ENCODE measurements at places on chromosomes 1 and 21.

GRCh38 chr21:44987886-44988606 lies 48.2 kb downstream of the SLX9 start:
- DNase-seq = no peak

- DNase-seq = no peak
These were observed 11.4 kb upstream of the KLHL12 start for GRCh38 chr1:202938287-202938925.

DNA sequence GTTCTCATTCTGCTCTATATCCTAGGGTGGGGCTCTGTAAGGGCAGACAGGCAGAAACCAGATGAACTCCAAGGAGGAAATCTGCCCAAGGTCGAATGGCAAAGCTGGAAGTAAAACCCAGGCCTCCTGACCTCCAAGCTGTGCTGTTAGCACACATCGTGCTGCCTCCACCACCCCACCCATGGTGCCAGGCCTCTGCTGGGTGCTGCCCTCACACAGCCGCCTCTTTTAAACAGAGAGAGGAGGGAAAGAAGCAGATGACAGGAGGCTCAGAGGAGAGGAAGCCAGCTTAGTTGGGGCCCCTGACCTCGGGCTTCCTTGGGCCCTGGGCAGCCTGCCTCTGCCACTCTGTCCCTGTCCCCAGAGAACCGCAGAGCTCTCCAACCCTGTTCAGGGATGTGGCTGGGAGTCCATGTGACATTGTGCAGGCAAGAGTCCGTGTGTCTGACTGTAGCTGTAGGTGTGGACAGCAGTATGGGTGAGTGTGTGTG lies 1.1 kb downstream of the SYNC start:
- DNase-seq = no peak

GRCh38 chr1:229227298-229227919 lies 43.5 kb upstream of the RAB4A start:
- DNase-seq = peak; percentile 80

DNA sequence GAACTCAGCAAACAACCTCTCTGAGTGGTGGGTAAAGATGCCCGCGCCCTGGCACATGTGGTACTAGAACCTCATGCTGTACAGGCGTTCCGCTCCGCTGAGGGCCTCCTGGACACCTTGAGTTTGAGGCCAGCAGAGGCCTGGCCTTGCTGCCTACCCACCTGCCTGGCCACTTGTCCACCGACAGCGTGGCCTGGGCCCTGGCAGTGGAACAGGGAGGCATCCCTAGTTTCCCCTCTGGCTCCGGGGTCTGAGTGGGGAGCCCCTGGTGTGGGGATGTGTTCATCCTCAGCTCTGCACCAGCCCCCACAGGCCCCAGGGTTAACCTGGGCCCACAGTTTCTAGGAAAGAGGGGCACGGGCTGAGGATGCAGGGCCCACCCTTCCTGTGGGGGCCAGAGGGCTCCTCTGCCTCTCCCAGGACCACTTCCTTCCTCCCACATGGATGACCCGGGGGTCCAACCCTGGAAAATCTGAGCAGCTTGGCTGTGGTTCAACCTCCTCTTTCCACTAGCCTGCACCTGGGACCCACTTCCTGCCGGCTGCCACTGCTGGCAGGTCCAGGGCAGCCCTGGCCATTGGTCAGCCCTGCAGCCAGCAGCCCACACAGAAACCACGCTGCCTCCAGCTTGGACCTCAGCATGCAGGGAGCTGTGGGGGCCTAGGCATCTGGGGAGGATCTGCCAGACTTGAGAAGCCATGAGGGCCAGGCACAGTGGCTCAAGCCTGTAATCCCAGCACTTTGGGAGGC lies 53.3 kb upstream of the COL18A1 start:
- DNase-seq = no peak

DNA sequence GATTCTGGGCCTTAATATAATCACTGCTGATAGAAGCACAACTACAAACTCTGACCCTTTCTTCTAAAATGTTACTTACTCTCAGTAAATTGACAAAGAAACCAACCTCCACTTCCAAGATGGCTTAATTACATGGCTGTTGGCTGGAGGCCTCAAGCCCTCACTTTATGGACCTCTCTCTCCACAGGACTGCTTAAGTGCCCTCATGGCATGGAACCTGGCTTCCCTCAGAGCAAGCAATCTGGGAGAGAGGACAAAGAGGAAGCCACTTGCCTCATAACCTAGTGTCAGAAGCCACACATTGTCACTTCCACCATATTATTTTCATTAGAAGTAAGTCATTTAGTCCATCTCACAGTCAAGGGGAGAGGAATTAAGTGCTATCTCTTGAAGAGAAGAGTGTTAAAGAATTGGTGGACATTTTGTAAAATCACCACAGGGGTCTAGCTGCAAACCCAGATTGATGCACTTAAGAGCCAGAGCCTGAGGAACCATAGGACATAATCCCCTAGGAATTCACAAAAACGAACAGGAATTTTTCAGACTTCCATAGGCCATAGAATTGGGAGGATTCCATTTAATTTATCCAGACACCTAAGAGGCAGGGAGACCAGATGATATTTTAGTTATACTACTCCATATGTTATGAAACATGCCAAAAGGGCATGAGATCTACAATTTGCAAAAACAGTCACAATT lies 97.5 kb upstream of the TNFSF4 start:
- no peak for DNase-seq

DNA sequence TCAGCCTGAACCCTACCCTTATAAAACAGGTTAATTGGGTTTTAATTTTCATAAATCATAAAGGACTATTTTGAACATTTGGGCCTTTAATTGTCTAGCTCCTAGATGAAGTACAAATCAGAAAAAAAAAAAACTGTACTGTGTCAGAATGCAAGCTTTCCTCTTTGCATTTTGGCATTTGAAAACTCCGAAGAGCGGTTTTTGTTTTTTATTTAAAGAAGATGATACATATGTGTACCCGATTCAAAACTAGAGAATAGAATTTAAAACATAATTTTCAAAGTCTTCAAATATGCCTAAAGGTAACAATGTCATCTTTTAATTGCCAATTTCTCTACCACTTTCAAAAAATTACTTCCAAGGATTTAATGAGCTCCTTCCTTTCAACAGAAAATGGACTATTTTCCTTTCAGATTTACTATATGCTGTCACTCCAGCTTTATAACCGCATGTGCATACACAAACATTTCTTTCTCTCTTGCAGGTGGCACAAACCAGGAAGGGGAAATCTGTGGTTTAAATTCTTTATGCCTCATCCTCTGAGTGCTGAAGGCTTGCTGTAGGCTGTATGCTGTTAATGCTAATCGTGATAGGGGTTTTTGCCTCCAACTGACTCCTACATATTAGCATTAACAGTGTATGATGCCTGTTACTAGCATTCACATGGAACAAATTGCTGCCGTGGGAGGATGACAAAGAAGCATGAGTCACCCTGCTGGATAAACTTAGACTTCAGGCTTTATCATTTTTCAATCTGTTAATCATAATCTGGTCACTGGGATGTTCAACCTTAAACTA lies 33.7 kb downstream of the MRPL39 start:
- peak; percentile 75 for DNase-seq

DNA sequence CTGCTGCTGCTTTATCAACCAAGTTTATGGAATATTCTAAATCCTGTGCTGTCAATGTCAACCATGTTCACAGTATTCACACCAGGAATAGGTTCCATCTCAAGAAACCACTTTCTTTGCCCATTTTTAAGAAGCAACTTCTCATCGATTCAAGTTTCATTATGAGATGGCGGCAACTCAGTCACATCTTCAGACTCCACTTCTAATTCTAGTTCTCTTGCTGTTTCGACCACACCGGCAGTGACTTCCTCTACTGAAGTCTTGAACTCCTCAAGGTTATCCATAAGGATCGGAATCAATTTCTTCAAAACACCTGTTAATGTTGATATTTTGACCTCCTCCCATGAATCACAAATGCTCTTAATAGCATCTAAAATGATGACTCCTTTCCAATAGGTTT lies 39.7 kb upstream of the IFNLR1 start:
- DNase-seq = no peak

- DNase-seq = no peak
These were observed 262.3 kb downstream of the FAF1 start for GRCh38 chr1:50697440-50698421.

Data from RWPE1 (cell line).